AG04449 (cell line): ENCODE measurements at places on chromosomes 1 and 21.
A peak's percentile ranks its signal among the peaks of the same experiment; 100 is the strongest.

GRCh38 chr1:44924835-44925464 lies 61.4 kb downstream of the EIF2B3 start:
- peak; percentile 50 for DNase-seq

GRCh38 chr21:36784947-36785346 lies 86.0 kb downstream of the SIM2 start:
- DNase-seq, result no peak

- peak; percentile 34 for DNase-seq
Measured at GRCh38 chr1:77126307-77126706, 92.9 kb downstream of the PIGK start.

DNA sequence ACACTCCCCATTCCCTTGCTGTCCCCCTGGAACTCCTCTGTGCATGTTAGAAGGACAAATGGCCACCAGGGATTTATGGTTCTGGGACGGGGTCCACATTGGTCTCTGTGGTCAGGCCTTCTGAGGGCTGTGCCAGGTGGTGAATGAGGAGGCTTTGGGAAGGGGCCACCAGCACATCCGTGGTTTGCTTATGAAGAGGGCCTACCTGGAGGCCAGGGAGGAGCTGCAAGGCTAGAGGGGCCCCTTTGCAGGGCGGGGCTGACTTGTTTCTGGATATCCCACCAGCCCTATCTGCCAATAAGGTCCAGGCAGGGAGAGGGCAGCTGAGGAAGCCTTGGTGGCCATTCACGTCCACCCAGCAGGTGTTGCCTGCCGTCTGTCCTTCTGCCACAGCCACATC lies 24.9 kb downstream of the KCNA10 start:
- DNase-seq, result no peak

DNA sequence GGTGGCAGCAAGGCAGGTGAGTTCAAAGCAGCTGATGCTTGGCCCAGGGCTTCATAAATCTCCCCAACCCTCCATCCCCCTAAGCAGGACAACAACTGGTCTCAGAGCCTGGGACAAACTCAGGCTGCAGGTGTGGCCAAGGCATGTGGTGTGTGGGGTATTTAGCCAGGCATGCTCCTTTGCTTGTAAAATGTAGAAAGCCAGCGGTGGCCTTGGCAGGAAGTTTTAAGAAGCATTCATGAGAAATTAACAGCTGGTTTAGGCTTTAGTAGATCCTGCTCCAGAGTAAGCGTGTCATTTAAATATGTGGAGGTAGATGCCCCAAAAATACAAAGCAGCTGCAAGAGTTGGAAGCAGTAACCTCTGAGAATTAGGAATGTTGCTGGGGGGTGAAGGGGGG lies 44.8 kb downstream of the NTPCR start:
- DNase-seq, result no peak

DNA sequence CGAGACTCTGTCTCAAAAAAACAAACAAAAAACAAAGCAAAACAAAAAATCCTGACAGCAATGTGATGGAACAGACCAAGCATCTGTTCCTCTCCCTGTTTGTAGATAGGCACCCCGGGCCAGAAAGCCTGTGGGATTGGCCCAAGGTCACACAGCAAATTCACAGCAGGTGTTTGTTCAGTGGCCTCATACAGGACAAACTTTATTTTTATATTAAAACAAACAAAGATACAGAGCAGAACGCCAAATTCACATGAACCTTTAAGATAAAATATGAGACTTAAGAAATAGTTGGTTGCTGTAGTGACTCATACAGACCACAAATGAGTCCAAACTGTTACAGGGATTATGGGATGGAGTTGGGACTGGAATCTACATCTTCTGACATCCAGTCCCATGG lies 2.3 kb upstream of the CELA2A start:
- peak; percentile 38 for DNase-seq

- no peak for DNase-seq
Measured at GRCh38 chr1:19676438-19676922, 11.8 kb downstream of the HTR6 start.

DNA sequence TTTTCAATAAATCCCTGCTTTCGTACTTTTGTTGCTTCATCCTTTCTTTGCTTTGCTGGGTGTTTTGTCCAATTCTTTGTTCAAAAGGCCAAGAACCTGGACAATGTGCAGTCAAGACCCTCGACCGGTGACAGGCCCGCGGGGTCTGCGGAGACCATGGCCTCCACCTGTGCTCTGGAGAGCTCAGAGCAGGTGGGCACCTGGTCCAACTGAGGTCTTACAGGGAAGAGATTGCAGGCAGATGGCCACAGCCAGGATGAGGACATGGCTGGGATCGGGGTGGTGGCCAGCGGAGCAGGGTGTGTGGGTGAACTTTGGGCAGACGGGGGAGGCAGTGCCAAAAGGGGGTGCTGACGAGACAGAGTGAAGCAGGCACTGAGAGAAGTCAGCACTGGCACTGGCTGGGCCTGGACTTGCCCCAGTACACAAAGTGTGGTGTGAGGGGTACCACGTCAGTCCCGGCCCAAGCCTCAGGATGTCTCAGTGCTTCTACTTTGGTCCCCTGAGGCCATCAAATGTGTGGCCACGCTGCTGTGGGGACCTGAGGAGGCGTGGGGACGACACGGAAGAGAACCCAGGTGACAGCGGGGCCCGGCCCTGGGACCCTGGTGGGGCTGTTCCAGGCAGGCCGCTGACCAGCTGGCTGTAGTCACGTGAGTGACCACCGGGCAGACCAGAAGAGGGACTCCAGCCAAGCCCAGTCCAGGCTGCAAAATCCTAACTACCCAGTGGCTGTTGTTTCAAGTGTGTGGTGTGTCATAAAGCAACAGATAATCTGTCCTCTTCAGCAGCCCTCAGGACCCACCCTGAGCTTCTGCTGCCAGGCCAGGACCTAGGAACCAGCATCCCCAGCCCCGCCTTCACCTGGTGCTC lies 10.4 kb upstream of the CCDC27 start:
- no peak for DNase-seq

DNA sequence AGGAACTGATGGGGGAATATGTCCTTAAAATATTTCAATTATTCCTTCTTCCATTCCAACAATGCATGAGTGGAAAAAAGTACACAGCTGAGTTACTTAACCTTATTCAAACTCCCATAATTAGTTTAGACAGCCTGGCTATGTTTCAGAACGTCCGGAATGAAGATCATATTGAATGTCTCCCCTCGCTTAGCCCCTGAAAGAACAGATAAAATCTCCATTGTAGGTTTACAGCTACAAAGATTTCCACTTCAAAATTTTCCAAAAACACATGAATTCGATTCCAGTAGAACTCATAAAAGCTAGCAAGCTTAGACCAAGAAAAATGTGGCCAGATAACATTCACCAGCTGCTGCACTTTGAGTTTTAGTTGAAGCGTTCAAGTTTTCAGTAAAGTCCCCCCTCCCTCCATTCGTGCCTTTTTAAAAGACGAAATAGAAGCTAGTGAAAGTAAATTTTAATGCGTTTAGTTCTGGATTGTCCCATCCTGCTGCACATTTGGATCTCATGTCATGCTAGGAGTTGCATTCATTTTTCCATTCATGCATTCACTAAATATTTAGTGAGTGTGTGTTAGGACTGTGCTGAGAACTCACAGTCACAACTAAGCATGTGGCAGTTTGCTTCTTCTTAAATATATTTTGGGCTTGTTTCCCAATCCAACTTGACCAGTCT lies 29.4 kb upstream of the SSX2IP start:
- DNase-seq, result no peak

DNA sequence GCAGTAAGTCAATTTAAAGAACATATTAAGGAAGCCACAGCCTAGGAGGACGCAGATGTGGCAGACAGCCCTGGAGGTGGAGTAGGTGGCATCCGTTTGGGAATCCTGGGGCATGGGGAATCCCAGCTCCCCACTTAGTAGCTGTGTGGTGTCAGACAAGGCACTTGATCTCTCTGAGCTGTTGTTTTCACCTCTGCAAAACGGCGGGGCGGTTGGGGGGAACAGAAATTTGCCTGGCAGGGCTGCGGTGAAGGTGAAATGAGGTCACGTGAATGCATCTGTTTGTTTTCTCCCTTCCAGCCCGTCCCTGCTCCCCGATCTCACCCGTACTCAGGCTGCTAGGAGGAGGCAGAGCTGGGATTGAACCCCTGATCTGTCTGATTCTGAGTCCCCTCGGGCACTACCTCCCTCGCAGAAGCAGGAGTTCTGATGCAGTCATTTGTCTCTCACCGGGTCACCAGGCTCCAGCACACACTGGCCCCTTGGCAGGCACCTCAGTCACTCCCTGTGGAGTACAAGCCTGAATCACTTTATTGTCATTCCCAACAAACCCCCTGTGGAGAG lies 2.2 kb upstream of the LAPTM5 start:
- no peak for DNase-seq

- no peak for DNase-seq
Measured at GRCh38 chr1:233328142-233328921, 808 bp downstream of the MAP3K21 start.

DNA sequence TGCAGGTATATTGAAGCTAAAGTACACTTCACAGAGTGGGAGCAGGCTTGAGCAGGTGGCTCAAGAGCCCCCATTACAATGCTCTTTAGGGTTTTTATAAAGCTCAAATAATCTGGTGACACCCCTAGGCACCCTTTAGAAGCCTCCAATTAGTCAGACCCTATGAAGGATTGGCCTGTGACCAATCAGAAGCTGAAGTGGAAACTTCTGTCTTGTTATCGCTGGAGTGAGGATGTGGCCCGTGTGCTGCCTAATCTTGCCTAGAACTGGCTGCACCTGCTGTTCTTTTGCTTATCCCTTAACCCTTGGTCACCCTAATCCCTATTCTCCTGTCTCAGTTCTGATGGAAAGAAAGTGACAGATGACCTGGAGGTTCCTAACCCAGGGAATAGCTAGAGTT lies 70.8 kb upstream of the ABCG1 start:
- no peak for DNase-seq

- no peak for DNase-seq
Measured at GRCh38 chr1:152179566-152179965, 20.5 kb upstream of the RPTN start.

DNA sequence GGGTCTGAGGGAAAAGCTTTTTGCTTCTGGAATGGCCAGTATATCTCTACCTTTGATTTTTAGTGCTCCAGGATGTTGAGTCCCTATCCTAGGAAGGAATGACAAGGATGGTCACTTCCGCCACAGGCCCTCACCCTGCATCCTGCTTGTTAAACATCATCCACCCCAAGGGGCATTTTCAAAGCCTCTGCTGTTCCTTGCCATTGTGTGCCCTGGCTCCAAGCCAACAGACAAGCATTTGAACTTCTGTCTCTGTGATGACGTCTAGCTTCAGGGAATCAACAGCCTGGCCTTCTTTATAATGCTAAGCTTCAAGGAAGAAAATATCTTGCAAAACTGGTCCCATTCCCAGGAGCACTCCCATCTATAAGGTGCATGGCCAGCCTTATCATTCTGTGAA lies 12.3 kb upstream of the JAM2 start:
- DNase-seq, result no peak

DNA sequence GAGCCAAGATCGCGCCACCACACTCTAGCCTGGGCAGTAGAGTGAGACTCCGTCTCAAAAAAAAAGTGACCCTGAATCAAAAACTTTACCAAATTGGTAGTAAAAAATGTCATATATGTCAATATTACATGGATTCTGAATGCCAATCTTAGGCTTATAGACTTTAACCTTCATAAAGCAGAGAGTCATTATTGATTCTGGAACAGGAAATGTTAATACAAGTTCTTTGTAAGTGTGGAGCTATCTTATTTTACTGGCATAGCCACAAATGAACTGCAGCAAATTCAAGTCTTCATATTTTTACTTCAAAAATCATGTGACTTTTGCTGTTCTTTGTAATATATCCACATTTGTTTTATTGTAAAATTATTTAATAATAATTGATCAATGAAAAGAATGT lies 41.3 kb downstream of the PPP2R5A start:
- no peak for DNase-seq

GRCh38 chr1:36553591-36554322 lies 71.0 kb upstream of the CSF3R start:
- no peak for DNase-seq

DNA sequence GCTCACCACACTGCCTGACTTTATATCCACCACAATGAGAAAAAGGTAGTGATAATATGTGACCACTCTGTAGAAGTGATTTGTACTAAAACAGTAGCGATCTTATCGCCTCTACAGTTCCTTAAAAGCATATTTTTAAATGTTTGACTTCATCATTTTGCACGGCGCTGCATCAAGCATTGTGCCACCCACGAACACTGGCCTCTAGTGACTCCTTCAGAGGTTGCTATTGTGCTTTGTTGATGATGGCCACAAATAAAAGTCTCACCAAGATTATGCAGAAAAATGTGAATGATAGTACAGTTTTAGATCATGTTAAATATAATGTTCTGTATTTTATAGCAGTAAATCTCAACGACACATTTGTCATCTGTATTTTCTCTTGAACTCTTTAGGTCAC lies 186.5 kb upstream of the NCAM2 start:
- no peak for DNase-seq

DNA sequence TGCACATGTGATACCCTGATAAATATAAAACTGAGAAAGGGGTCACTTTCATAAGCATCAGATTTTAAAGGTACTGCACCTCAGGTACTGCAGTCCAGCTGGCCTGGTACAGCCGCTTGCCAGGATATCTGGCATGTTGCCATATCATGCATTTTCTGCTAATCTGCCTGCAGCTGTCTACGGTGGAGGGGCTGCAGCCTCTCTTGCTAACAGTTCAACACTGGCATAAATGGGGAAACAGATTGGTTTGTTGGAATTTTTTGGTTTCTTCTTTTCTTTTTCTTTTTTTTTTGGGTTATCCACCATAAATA lies 71.5 kb downstream of the MIS18A start:
- DNase-seq, result no peak

DNA sequence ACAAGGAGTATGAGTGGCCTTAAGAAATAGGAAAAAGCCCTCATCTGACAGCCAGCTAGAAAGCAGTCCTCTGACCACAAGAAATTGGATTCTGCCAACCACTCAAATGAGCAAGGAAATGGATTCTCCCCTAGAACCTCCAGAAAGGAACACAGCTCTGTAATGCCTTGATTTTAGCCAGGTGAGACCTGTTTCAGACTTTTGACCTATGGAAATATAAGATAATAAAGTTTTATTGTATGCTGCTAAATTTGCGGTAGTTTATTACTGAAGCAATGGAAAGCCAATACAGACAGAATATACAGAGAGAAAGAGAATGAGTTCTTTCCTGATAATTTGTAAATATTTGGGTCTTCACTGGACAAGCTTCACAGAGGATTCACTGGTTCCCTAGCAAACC lies 28.8 kb upstream of the SELE start:
- no peak for DNase-seq

DNA sequence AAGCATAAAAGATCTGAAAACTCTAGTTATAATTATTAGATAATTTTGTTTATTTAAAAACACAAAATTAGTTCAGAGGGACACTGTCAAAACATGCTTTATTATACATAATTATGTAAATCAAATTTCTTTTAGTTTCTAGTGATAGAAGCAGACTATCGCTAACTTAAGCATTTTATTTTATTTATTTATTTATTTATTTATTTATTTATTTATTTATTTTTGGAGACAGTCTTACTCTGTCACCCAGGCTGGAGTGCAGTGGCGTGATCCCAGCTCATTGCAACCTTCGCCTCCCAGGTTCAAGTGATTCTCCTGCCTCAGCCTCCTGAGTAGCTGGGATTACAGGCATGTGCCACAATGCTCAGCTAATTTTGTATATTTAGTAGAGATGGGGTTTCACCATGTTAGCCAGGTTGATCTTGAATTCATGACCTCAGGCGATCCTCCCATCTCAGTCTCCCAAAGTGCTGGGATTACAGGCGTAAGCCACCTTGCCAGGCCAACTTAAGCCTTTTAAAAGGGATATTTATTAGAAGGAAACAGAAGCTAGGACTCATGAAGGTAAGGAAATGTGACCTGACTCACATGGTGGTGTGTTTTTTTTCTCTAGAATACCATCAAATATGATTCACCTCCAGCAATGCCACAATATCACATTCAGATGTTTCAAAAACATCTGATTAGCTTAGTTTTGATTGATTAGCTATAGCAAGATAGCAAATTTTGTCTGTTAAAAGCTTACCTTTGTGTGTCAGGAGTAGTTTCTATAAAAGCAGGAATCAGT lies 1357.4 kb upstream of the ADGRL4 start:
- no peak for DNase-seq
